ENCODE measurements at places on chromosomes 5 and 9. TPM values are rescaled to one million over a fixed set of nuclear protein-coding genes. Genes with fewer than 3 reads are reported as not detected.
A peak's percentile ranks its signal among the peaks of the same experiment; 100 is the strongest.

The SLC6A19 gene
- total RNA-seq: not detected

DNA sequence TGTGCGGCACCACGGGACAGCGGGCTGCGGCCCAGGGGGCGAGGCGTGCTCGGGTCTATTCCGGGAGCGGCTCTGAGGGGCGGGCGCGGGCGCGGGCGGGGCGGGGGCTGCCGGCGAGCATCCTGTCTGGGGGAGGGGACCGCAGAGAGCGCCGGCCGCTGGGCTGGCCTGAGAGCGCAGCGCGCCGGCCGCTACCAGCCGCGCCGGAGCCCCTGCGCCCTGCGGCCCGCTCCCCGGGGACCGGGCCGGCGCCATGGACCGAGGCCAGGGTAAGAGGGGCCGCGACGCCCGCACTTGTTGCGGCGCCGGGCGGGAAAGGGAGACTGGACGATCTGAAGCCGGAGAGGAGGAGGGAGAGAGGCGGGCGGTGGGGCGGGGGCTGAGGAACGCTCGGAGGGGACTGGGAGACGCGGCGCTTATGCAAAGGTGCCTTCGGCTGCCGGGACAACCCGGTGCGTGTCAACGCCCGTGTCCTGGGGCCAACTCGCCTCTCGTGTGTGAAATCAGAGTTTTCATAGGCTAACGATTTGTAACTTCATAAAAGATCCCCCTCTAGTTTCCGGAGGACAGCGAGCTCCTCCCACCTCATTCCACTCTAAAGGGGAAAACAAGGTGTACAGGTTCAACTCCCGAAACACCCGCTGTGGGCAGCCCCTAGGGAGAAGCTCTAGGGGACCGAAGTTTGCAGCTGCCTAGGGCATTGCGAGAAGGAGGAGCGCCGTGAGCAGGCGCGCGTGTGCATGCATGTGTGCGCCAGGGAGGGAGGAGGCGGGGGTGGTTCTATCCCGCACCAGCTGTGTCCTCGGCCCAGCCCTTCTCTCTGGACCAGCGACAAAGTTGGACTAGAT lies at the start of gene AFAP1L1:
Gene AFAP1L1 (plus strand): TSS at position 144 of the 848 bp plus-strand sequence. CDS start 110 bp downstream, at position 254.
- H3K36me3 ChIP-seq: no peaks in the 10 kb centered on the region
- H3K27ac ChIP-seq: peak within 1 kb of the TSS; percentile 51

- no peak overlapping the region for H3K27ac ChIP-seq
- DNase-seq: no peak
- no peaks in the 10 kb centered on the region for H3K4me1 ChIP-seq
- no peaks in the 10 kb centered on the region for H3K36me3 ChIP-seq
- no peak overlapping the region for H3K4me3 ChIP-seq
Measured at GRCh38 chr5:79560771-79561524, 47.0 kb upstream of the HOMER1 start.

The PIP5K1B gene
- total RNA-seq: 7.1 TPM

The ASTN2 gene
- total RNA-seq: 7.1 TPM
